ENCODE measurements at places on chromosomes 12 and 14.

DNA sequence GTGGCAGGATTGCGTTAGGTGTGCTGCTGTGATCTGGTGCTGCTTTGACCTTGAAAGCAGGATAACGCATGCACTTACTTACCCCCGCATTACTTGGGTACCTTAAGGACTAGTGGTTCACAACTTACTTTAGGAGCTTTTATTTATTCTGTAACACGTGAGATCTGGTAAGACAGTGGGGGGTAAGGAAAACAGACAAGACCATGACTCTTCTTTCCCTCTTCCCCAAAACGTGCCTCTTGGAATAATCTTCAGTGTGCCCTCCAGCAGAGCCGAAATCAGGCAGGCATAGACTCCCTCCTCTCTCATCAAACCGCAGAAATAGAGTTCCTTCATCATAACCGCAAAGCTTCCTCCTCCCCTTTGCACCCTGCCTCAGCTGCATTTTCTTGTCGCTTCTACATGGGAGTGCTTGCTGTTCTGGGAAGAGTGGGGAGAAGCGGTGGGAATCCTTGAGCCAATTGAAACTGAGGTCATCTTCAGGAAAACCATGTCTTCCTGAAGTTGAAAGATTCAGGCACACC, 43.4 kb downstream of the RAD52 start:
- DNase-seq, result no peak

- DNase-seq, result no peak
Measured at GRCh38 chr12:131547555-131547954, 163.3 kb upstream of the SFSWAP start.

- no peak for DNase-seq
Measured at GRCh38 chr12:116689979-116690744, 47.7 kb downstream of the SPRING1 start.

GRCh38 chr14:94127330-94127729, 2.1 kb downstream of the IFI27L2 start:
- DNase-seq, result no peak

- no peak for DNase-seq
Measured at GRCh38 chr14:96658611-96659010, 138.6 kb upstream of the VRK1 start.

DNA sequence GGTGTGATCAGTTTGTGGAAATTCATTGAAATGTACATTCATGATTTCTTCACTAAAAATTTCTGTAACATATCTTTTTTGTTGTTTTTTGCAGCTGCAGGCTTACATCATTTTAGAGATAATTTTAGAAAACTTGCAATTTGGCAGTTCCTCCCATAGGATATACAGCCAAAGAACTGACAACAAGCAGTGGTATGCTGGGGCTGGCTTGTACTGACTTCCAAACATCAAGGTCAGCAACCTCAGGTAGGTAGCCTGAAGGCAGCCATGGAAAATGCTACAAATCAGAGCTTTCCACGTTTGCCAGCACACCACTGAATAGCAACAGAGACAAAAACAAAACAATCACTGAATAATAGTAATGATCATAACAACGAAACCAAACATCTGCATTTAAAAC, 21.2 kb downstream of the TRIM9 start:
- DNase-seq, result no peak

DNA sequence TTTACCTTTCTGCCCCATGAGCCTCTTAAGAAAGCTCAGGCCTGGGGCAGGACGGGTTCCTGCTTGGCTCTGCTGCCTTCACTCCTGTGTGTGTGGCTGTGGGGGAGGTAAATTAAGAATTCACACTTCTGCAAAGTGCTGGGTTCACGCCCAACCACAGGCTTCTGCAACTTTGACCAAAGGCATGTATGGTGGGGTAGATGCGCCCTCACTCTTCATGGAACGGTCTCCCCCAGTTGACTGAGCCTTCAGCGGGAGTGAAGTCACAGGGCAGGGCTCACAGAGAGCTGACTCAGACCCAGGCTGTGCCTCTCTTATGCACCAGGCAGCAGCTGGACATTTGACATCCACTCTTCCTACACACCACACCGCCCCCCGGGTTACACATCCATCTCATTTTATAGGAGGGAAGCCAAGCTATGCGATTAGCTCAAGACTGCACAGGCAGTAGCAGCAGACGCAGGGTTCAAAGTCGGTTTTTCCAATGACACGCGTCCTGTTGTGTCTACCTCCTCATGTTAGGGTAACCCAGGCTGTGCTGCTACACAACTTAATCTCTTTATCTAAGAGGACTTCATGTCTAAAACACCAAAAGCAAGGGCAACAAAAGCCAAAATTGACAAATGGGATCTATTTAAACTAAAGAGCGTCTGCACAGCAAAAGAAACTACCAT, 15.4 kb upstream of the BCL11B start:
- DNase-seq, result peak; percentile 24

DNA sequence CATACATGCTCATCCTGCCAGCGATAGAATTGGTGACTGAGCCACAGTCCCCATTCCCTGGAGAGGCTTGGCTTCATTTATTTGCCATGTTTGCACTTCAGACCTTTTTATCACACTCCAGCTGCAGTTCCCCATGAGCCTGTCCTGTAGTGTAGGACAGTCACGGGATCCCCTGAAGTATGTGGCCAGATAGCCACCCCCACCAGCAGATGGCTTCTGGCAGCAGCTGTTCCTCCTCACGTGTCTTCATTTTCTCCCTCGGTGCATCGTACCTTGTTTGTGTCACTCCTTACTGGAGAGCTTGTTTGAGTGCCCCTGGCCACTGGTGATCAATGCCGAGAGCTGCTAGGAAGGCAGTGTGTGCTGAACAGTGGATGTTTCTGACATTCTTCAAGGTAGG, 40.2 kb downstream of the UBE3B start:
- no peak for DNase-seq

GRCh38 chr12:10101042-10101579, 2.3 kb upstream of the CLEC1A start:
- DNase-seq, result no peak
